ENCODE measurements at places on chromosomes 1 and 21.
A peak's percentile ranks its signal among the peaks of the same experiment; 100 is the strongest.

GRCh38 chr1:22309572-22309971, 142.1 kb upstream of the ZBTB40 start:
- DNase-seq, result no peak

GRCh38 chr1:70143048-70143659, 62.2 kb downstream of the LRRC40 start:
- no peak for DNase-seq

DNA sequence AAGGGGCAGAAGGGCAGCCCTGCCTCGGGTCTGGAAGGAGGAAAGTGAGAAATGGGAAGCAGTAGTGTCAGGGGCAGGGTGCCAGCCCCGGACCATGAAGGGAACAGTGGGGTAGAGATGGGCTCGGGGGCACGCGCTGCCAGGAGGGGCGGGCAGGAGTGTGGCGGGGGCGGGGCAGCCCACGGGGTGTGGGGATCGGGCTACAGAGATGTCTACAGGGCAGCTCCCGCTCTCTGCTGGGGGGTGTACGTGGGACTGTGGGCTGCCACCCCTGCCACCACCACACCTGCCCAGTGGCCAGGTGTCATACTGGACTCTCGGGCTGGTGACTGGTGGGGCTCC, 7.4 kb downstream of the ARHGEF16 start:
- DNase-seq, result no peak

GRCh38 chr1:164794356-164794755, 235.4 kb downstream of the PBX1 start:
- DNase-seq, result no peak

DNA sequence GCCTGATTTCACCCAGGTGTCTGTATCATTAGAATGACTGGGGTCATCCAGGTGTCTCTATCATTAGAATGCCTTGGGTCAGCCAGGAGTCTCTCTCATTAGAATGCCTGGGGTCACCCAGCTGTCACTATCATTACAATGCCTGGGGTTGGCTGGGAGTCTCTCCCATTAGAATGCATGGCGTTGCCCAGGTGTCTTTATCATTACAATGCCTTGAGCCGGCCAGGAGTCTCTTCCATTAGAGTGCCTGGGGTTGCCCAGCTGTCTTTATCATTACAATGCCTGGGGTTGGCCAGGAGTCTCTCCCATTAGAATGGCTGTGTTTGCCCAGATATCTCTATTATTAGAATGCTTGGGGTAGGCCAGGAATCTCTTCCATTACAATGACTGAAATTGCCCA, 61.6 kb downstream of the RNF187 start:
- no peak for DNase-seq

DNA sequence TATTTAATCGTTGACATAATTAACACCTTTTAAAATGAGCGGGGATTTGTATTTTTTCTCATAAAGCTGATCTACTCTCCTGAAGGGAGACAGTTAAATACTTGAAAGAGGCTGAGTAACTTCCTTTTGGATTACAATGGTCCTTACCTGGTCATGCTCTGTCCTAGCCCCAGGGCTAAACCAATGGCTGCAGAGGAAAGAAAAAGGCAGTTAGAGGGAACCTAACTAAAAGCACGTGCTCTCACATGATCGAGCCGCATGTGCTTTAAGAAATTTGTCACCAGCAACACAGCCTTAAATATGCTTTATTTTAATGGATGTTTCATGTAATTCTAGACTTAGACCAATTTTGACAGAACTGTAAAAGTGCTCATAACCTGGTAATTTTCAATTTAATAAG, 132.7 kb downstream of the GPATCH2 start:
- no peak for DNase-seq

GRCh38 chr1:6491480-6491962, at the start of gene PLEKHG5:
Gene PLEKHG5 (minus strand): TSS chr1:6491667. CDS start chr1:6477571, 14,096 bp downstream.
- no peak for DNase-seq

DNA sequence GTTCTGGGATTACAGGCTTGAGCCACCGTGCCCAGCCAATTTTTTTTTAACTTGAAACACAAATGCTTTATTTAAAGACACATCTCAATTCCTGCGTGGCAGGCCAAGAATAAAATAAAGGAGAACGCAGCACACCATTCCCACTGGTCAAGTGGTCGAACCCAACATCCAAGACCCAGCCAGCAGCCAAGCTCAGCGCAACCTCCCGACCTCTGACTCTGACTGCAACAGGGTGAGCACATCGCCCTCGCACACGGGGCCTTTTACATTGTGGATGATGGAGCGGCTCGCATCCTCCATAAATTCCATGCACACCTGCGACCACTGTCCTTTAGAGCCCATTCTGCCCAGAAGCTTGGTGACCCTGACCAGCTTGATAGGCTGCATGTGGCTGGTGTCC, 5.5 kb upstream of the GUK1 start:
- no peak for DNase-seq

GRCh38 chr1:171218661-171219060, 29.6 kb upstream of the FMO1 start:
- no peak for DNase-seq

GRCh38 chr21:27564684-27565301, 597.9 kb upstream of the ADAMTS5 start:
- DNase-seq, result no peak

- no peak for DNase-seq
These were observed 26.5 kb upstream of the TSPEAR start for GRCh38 chr21:44737706-44738354.

GRCh38 chr1:195462646-195463045, 1145.6 kb downstream of the KCNT2 start:
- DNase-seq, result no peak

GRCh38 chr1:117009132-117009531, 7.6 kb downstream of the CD101 start:
- no peak for DNase-seq

- DNase-seq, result no peak
These were observed 21.3 kb upstream of the A3GALT2 start for GRCh38 chr1:33342041-33342723.

GRCh38 chr1:172172352-172172831, 248.1 kb upstream of the C1orf105 start:
- no peak for DNase-seq

DNA sequence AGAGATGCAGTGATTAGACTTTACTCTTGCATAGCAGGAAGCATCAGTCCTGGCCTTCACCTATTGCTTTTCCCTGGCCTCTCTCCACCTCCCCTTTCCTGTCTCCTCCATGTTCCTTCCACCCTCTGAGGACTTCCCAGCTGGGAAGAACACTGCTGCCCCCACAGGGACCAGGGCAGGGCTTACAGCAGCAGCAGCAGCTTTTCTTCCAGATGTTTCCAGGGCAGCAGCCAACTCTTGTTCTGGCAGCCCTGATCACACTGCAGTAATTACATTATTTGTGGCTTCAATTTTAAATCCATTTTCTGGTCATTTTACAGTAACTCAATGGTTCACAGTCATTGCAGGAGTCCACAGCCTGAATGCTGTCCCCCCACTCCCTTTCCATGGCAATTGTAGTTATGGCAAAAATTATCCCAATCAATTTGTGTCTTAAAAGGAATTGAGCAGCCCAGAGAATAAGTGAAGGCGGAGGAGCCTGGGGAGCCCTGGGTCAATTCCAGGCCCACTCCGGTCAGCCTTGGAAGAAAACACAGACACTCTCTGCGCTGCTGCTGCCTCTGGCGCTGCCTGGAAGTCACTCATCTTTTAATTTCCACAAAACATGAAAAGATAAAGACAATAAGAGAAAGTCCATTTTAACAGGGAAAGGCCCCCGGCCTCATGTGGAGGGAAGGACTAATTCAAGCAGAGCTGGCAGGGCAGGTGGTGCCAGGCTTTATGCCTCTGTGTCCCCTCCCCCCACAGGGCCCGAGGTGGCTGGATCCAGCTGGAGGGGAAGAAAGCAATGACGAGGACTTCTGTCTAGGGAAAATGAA, 148.6 kb downstream of the GRIK3 start:
- no peak for DNase-seq

- DNase-seq, result no peak
These were observed 52.0 kb upstream of the PDC start for GRCh38 chr1:186512698-186513457.

DNA sequence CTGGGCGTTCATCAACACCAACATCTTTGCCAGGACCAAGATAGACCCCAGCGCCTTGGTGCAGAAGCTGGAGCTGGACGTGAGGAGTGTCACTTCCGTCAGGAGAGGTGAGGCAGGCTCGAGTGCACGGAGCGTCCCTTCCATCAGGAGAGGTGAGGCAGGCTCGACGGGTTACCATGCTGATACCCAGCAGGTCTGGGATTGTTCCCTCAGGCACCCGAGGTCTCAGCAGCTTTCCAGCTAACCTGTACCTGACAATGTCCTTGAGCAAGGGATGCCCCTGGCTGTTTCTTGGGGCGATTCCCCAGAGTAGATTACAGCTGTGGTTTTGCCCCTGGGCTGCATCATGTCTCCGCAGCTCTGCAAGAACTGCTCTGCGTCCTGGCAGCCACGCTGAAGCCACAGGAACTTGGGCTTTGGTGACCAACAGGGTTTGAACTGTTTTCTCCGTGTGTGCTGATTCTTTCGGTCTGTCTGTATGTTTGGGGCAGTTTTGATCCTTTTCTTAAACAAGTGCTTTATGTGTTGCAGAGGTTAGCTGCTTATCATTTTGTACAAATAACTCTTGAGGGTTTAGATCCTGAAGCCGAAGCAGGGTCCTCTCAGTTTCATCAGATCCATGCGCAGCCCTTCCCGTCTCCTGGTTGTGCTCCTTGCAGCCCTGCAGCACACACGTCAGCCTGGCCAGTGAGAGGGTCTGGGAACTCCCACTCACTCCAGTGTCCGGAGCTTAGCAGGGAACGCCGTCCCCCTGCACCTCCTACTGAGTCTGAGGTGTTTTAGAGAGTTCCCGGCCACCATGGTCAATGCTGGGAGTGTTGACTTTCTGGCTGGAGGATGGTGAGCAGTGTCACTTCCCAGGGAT, 4.1 kb downstream of the SLX9 start:
- no peak for DNase-seq

GRCh38 chr1:45669379-45669778, 17.0 kb downstream of the GPBP1L1 start:
- DNase-seq, result no peak

GRCh38 chr1:110161849-110162248, 11.6 kb downstream of the SLC6A17 start:
- no peak for DNase-seq

- DNase-seq, result no peak
These were observed 100.0 kb downstream of the ABCA4 start for GRCh38 chr1:94020764-94021579.

GRCh38 chr1:219020386-219020785, 153.3 kb upstream of the LYPLAL1 start:
- no peak for DNase-seq

DNA sequence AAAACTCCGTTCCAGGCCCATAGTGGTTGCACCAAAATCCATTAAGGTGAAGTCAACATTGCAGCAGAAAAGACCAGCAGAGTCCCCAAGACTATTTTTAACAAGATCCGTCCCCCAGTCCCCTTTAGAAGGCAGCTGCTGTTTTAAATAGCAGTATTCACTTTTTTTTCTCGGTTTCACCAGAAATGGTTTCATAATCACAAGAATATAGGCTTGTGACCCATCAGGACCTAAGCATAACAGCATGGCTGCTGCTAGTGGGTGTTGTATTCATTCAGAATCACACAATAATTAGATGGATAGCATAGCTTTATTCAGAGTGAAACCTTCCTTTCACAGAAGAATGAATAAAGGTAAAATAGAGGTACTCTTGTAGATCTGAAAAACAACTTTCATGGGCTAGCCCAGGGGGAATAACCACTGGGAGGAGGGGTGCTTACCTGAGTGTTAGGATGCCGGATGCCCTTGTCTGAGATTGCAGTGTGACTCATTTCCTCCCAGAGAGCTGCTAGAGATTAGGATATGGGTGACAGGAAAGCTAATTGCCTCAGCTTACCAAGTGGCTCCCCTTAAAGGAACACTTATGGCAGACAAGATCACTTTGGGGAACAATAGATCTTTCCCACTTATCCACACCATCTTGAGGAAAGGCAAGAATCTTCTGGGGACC, 35.0 kb downstream of the ACKR1 start:
- peak; percentile 23 for DNase-seq

DNA sequence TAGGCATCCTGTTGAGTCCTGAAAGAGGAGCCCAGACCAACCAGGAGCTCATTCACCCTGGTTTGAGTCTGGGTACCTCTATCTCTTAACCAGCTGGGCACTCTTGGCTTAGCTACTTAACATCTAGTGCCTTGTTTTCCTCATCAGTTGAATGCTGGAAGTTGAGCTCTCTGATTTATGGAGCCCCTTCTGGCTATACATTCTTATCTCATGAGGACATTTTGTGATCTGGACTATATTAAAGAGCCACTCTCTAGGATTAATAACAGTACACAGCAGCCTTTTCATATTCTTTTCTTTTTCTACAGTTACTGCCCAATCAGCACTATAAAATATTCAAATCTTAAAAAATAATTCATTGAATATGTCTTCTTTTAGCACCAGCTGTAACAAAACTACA, 296.9 kb upstream of the RUNX1 start:
- DNase-seq, result no peak

All from GM12892 (cell line).